ENCODE measurements at places on chromosomes 6 and 20. TPM values are rescaled to one million over a fixed set of nuclear protein-coding genes. Genes with fewer than 3 reads are reported as not detected.

The PI3 gene
- not detected for total RNA-seq

The TRIM40 gene
- total RNA-seq = not detected

The PAK5 gene
- not detected for total RNA-seq

The CYP24A1 gene
- 0.05 TPM for total RNA-seq

The SLC12A5 gene
- 3.4 TPM for total RNA-seq

The SGK2 gene
- total RNA-seq = not detected

The SNAP91 gene
- not detected for total RNA-seq

The TBX18 gene
- total RNA-seq = not detected

The CPXM1 gene
- total RNA-seq = not detected

The EDN3 gene
- total RNA-seq = not detected

The STK4 gene
- total RNA-seq = 21.3 TPM

The AGER gene
- total RNA-seq = 2.2 TPM

The CTCFL gene
- not detected for total RNA-seq

The ZSCAN23 gene
- total RNA-seq = 3.2 TPM

The MUC21 gene
- total RNA-seq = not detected

The PEDS1 gene
- 46.3 TPM for total RNA-seq

The SYCP2 gene
- 0.26 TPM for total RNA-seq

The DYNLT2 gene
- total RNA-seq = 2.8 TPM

The NCOA6 gene
- 8.2 TPM for total RNA-seq

The COL19A1 gene
- not detected for total RNA-seq

The GATA5 gene
- total RNA-seq = 4.7 TPM

The HLA-DQB1 gene
- not detected for total RNA-seq

The LGSN gene
- not detected for total RNA-seq

The BPIFA1 gene
- not detected for total RNA-seq

The HLA-DMA gene
- 0.78 TPM for total RNA-seq

The CDH26 gene
- total RNA-seq = not detected

The MICB gene
- 16.5 TPM for total RNA-seq

The ADGRB3 gene
- total RNA-seq = not detected

The ROS1 gene
- total RNA-seq = 0.47 TPM

The ADGRF5 gene
- 0.19 TPM for total RNA-seq

The MRPL2 gene
- 30.7 TPM for total RNA-seq

The SYTL3 gene
- total RNA-seq = 1.7 TPM

The OXT gene
- not detected for total RNA-seq

The MRAP2 gene
- 0.86 TPM for total RNA-seq

The RIMS1 gene
- not detected for total RNA-seq

The ZNF391 gene
- 3.3 TPM for total RNA-seq

The TGM2 gene
- total RNA-seq = 27.0 TPM

The OR2B2 gene
- not detected for total RNA-seq

The PPP1R16B gene
- total RNA-seq = 0.14 TPM

All from A172 (cell line).